ENCODE measurements at places on chromosomes 1 and 21.
A peak's percentile ranks its signal among the peaks of the same experiment; 100 is the strongest.

DNA sequence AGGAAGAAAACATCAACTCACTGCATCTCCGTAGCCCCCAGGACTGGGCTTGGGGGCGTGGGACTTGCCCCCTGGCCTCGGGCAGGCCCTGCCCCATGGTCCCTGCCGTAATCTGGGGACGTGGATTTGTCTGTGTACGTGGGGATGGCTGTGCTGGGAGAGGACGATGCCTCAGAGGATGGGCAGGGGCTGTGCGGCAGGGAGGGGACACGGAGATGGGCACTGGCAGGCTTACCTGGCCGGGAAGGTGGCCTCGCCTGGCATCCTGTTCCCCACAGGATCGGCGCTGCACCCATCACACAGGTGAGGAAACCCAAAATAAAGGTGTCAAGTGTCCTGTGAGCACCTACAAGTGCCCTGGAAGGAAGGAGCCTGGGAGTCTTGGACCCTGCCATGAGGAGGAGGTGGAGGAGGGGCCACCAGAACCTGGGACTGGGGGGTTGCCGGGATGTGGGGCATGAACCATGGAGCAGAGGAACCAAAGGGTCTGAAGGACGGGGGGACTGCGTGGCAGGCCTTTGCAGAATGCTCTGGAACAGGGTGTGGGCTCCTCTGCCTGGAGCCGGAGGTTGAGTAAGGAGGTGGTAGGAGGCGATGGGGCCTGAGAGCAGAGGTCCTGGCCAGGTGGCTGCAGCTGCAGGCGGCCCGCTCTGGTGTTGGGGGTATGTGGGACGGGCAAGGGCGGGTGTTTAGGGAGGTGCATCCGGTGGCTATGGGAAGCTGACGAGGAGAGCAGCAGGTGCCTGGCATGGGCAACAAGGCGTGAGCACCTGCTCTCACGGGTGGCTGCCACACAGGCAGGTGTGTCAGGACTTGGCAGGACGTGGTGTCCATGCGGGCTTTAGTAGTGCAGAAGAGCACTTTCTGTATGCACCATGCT, 27.8 kb upstream of the LRRC3 start:
- DNase-seq = peak; percentile 78

DNA sequence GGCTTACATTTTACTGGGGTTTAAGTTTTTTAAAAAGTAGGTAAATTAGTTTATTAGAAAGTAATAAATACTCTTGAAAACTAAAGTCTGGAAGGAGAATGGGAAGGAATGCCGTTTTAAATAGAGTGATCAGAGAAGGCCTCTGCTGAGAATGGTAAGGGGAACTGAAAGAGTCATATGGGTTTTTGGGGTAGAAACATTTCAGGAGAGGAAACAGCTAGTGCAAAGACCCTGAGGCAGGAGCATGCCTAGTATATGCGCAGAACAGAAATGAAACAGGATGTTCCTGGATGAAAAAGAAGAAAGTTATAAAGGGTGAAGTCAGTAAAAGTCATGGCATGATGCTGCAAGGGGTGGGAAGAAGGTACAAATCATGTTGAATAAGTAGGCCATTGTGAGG, 38.9 kb downstream of the ZC3H11B start:
- no peak for DNase-seq

DNA sequence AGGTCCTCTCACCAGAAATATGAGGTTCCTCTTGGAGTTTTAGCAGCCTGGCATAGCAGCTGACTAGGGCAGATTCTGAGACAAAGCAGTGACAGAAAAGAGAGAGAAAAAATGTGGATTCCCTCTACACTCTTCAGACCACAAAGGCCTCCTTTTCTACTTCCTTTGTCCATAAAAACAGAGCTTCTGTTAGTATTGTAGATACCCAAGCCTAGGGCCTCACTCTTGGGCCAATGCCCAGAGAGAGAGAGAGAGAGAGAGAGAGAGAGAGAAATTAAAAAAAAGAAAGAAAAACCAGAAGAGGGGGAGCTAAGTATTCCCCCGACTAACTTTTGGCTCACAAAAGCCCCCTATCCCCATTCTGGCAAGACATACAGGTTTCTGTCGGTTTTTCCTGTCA, 2.4 kb upstream of the ZRANB2 start:
- DNase-seq = no peak

GRCh38 chr1:22123901-22124404, 18.9 kb downstream of the WNT4 start:
- DNase-seq = no peak

GRCh38 chr1:230819976-230820375, 48.3 kb downstream of the C1orf198 start:
- no peak for DNase-seq

DNA sequence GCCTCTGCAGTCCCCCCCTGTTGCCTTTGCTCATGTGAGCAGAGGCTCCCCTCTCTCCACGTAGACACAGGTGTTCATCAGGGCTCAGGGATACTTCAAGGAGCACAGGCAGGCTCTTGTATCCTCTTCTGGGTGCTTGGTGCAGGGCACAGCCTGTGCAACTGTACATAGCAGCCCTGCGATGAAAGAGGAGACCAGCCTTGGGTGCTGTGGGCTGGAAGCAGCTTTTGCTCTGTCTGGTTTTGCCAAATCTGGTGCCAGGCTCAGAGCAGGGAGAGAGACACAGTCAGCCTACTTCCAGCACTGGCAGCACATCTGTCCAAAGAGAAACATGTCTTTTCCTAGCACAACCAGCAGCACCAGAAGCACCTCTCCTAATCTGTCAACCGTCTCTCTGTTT, 132.1 kb downstream of the ETS2 start:
- DNase-seq = no peak

DNA sequence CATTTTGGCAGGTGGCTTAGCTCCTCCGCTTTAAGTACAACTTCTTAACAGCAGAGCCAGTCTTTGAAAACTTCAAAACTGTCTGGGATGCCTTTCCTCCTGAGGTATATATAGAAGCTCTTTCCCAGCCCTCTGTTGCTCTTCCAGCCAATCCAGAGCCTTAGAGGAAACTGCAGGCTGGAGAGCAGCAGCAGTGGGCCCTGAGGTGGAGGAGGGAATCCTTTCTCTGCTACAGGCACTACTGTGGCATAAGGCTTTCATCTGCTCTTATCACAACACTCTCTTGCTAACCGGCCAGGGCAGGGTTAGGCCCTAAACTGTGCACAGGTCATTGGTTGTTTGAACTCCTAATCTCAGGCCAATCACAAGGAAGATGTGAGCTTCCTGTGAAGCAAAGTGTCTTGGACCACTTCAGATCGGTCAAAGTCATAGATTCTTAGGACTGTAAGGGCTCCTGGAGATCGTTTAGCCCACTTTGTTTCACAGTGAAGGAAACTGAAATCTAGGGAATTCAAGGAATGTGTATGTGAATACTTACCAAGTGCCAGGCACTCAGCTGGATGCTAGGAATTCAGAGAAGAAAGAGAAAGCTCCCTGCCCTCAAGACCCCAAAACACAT, at the start of gene RGS5:
RGS5 (minus strand) TSS at position 84 of the 619 bp plus-strand sequence; CDS start at position 3, 81 bp downstream.
- no peak for DNase-seq
